ENCODE measurements at places on chromosomes 3 and 15.

GRCh38 chr3:136444581-136444980 is 194.4 kb downstream of the PCCB start:
- no peak for DNase-seq

GRCh38 chr3:114034787-114035545 is 21.4 kb downstream of the CCDC191 start:
- no peak for DNase-seq

DNA sequence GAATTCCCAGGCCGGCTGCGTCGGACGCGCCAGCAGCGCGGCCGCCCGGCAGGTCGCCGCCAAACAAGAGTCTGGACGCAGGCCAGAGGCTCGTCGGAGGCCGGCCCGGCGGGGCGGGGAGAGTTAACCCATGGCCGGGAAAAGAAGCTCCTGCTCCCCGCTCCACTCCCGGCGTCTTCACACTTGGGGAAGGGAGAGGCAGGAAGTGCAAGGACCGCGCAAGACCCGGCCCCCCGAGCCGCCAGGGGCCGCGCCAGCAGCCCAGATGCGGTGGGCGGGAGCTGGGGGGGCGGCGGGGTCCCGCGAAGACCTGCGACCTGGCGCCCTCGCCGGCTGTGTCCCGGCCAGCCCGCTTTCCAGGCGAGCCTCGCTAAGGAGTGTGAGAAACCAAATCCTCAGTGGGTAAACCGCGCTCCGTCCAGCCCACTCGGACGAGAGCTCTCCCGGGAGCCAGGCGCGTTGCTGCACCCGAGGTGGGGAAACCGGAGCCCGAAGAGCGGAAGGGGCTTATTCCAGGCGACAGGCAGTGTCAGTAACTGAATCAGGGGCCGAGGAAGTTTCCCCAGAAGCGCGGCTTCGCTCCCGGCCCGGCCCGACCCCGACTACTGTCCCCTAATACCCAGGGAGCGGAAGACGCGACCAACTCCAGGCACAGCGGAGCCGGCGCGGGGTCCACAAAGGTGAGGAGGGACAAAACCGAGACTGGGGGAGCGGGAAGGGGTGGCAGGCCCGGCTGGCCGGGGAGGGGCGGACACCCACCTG is 721 bp downstream of the ADAMTS7 start:
- no peak for DNase-seq

- no peak for DNase-seq
Observed at GRCh38 chr3:37591116-37591781, 270.4 kb upstream of the CTDSPL start.

DNA sequence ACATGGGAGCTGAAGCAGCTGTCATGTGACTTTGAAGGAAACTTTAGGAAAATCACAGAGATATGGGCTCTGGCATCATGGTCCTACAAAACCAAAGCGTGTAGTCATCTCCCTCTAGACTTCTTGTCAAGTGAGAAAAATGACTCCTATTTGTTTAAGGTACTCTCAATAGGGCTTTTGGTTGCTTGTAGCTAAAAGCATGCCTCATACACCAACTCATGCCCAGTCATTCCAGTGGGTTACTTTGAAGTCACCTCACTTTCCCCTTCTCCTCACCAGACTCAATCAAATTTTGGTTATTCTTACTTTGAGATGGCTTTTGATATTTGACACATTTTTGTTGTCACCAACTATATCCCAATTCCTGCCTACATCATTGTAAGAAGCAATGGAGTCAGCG is 81.6 kb downstream of the BOC start:
- DNase-seq, result no peak

DNA sequence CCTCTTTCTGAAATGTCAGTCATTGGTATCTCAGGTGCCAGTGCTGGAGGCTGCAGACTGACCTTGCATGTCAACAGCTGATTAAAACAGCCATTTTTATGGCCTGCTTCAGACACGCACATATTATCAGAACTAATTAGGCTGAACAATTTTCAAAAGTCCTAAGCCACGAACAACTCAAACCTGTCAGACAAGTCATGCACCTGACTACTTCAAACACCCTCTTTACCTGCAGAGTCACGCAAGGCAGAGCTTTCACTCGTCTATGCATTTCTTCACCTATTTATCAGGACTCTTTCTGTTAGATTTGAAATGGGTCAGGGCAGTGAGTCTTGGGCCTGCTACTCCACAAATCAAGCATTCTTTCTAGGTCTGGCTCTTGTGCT is 26.7 kb downstream of the CLK3 start:
- DNase-seq, result no peak

DNA sequence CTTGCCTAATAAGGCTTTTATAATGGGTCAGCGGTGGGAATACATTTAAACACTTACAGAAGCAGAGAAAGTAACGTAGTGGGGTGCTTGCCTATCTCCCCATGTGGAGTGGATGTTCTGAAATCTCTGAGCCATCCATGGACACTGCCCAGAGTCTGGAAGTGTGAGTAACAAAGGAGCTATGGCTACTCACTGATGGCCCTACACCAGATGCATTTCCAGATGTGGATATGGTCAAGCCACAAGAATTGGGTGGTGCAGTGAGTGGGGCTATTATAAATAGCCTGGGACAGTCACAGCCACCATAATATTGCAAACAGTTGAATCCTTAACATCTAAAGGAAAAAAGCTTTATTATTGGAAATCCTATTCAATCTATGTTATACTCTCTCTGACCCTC is 96.6 kb downstream of the CGNL1 start:
- DNase-seq, result peak; percentile 28

- no peak for DNase-seq
Observed at GRCh38 chr15:41104234-41104633, 11.8 kb downstream of the INO80 start.

GRCh38 chr3:107938143-107938542 is 152.7 kb downstream of the CD47 start:
- peak; percentile 61 for DNase-seq

DNA sequence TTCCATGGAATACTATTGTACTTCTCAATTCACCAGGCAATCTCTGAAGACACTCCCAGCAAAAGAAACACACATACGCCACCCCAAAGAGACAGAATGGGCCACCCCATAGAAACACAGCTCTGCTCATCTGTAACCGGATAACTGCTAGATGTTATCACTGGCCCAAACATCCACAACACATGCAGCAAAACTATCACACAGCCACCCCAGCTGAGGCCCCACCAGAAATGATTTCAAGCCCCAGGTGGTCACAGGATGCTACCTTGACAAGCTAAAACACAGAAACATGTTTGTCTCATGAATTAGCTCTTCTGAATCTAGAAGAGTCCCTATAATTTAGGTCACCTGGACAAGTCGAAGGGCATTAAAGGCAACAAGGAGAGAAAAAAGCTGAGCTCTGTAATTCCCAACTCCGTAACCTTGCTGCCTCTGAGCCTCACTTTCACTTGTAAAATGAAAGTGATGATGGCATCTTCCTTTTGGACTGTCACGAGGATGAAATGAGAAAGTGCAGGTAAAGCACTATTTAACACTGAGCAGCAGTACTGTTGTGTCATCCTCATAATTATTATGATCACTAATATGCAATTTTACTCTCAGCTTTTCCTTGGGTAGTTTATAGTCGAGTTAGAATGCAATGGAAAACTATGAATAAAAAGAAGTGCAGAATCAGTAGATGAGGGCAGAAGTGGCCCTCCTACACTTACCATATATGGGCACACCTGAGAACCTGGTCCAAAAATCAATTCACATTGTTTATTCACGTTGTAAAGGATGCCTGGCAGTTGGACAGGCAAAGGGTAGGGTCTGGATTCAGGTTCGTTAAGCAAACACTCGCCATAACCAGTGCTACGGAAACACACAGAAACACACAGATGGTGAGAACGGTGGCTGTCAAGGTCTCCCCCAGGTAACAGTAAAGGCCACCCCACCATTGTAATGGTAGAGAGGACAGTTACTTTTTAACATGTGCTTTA is 38.6 kb downstream of the ADAMTS9 start:
- DNase-seq, result no peak

- no peak for DNase-seq
Observed at GRCh38 chr3:153080778-153081240, 81.2 kb upstream of the RAP2B start.

- no peak for DNase-seq
Observed at GRCh38 chr15:69665641-69666111, 213.1 kb downstream of the RPLP1 start.

GRCh38 chr3:46866720-46867549 is 3.7 kb upstream of the MYL3 start:
- DNase-seq, result no peak

- DNase-seq, result no peak
Observed at GRCh38 chr3:61858054-61858453, 296.7 kb downstream of the PTPRG start.

DNA sequence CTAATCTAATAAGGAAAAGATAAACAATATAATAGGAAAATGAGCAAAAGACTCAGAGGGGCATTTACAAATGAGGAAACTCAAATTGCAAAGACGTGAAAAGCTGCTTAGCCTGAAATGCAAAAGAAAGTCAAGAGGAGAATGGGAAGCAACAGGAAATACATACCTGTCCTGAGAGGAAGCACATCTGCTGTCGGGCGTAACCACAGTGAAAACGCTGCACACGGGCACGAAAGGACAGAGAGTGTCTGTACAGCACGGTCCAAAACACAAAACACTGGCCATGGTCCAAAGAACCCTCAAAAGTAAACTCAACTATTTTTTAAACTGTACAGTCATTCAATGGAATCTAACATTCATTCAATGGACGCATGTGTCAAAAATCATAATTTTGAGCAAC is 100.6 kb downstream of the CHSY1 start:
- DNase-seq, result no peak

- peak; percentile 17 for DNase-seq
Observed at GRCh38 chr15:88274553-88275460, 18.3 kb upstream of the NTRK3 start.

DNA sequence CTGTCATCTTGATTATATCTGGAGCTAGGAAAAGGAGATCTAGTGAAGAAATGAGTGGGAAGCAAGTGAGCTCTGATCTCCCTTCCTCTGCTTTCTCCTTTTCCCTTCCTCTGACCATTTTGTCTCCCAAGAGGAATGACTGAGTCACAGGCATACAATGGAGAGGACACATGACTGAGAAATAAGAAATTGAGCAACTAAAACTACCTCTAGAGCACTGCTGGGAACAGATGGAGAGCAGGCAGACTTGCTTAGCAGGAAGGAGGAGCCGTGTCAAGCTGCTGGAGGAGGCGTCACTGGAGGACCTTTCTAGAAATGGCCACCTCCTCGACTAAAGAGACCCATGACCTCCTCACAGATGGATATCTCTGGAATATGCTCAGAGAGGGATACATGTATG is 66.9 kb upstream of the MYO5C start:
- DNase-seq, result peak; percentile 29

DNA sequence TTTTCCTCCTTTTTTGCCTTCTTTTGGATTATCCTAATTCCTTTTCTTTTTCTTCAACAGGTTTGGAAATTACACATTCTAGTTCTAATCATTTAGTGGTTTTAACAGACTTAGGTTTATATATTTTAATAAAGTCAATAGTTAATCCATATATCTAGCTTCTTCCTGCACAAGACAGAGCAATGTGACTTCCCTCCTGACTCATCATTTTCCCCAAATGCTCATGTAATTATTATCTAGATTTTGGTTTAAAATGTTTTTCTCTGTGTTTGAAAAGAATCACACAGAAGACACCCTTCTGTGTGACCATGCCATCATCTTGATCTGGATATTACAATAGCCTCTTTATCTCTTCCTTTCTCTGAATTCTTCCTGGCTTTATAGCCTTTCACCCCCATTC is 28.6 kb upstream of the SSR3 start:
- no peak for DNase-seq

GRCh38 chr3:52141751-52142150 is 12.5 kb downstream of the POC1A start:
- no peak for DNase-seq

DNA sequence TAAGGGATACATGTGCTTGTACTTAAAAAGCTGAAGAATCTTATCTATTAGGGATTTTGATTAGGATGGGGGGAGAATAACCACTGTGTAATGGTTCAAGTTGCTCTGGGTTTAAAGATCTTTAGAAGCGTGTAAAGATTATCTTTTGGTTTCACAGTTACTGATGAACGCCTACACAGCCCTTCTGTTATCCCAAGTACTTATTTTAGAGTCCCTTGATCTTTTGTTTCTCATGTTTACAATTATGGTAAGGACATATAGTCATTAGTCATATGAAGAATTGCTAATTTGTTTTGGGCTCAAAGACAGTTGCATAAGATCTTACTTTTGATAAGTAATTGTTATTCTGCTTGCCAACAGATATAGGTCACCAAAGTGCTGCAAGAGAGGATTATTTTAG is 160.1 kb downstream of the PLCL2 start:
- DNase-seq, result no peak

DNA sequence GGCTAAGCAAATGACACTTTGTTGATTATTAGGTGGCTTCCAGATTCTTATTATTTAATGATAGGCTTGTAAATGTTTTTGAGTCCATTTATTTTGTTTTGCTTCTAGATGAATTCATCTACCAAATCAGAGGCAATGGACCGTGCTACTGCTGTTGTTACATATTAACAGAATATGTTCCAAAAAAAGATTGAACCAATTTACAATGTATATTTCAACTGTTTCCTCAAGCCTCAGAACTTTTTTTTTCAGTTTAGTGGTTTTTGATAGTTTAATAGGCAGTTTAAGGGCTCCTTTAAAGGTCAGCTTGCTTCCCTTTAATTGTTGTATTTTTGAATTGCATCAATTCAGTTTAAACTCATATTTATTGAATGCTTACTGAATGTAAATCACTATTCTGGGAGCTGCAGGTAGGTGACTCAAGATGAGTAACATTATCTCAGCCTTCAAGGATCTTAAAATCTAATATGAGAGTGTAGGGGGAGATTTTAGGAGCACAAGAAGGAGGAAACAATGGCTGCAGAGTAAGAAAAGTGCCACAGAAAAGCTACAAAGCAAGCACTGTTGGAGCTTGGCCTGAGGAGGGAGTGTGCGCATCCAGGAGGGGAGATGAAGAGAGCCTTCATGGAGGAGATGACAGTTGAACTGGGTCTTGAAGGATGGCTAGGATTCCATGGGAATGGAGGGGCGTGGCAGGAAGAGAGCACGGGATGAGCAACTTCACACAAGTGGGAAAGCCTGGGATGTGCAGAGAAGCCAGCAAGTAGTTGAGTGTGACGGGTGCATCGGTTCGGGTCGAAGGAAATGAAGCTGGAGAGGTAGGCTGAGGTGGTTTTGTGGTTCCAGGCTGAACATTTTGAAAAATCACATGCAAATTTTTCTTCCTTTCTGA is 14.7 kb downstream of the MAP2K1 start:
- no peak for DNase-seq

DNA sequence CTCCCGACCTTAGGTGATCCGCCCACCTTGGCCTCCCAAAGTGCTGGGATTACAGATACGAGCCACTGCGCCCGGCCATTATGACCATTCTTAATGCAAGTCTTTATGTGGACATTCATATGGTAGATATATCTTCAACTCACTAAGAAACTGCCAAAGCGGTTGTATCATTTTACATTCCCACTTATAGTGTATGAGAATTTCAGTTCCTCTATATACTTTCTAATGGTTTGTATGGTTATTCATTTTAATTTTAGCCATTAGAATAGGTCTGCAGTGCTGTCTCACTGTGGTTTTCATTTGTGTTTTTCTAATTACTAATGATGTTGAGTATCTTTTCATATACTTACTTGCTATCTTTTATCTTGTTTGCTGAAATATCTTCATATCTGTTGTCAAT is 32.5 kb downstream of the TCF12 start:
- no peak for DNase-seq

Measured in AG09309 (cell line).